Activated T-cell treated with anti-CD3 and anti-CD28 coated beads, Interleukin-2, amount 50 U/mL, for 72 hours (primary cell): ENCODE measurements at places on chromosomes 5 and 9. TPM values are rescaled to one million over a fixed set of nuclear protein-coding genes. Genes with fewer than 3 reads are reported as not detected.

KIF12 gene
- not detected for total RNA-seq

CNOT8 gene
- 59.3 TPM for total RNA-seq

ELP1 gene
- total RNA-seq: 25.6 TPM

CFAP90 gene
- total RNA-seq: not detected

MELK gene
- 51.4 TPM for total RNA-seq

SOWAHA gene
- not detected for total RNA-seq

GFI1B gene
- total RNA-seq: not detected

LCN1 gene
- total RNA-seq: not detected

CCDC192 gene
- not detected for total RNA-seq

NIM1K gene
- total RNA-seq: 4.3 TPM

CEL gene
- total RNA-seq: 3.6 TPM

TERT gene
- 5.1 TPM for total RNA-seq

CTXN3 gene
- total RNA-seq: not detected

GALNT10 gene
- 47.4 TPM for total RNA-seq

TAF11L10 gene
- total RNA-seq: not detected

BTNL3 gene
- 0.16 TPM for total RNA-seq

SPINK7 gene
- total RNA-seq: not detected

DRD1 gene
- total RNA-seq: not detected

- DNase-seq: no peak
- no peak overlapping the region for H3K27ac ChIP-seq
- H3K4me3 ChIP-seq: peak overlapping the region; percentile 59
- H3K27me3 ChIP-seq: peaks cover 47% of the 10 kb centered on the region
- peaks cover 6% of the 10 kb centered on the region for H3K36me3 ChIP-seq
Observed at GRCh38 chr5:44388321-44389089, 715 bp downstream of the FGF10 start.

DNA sequence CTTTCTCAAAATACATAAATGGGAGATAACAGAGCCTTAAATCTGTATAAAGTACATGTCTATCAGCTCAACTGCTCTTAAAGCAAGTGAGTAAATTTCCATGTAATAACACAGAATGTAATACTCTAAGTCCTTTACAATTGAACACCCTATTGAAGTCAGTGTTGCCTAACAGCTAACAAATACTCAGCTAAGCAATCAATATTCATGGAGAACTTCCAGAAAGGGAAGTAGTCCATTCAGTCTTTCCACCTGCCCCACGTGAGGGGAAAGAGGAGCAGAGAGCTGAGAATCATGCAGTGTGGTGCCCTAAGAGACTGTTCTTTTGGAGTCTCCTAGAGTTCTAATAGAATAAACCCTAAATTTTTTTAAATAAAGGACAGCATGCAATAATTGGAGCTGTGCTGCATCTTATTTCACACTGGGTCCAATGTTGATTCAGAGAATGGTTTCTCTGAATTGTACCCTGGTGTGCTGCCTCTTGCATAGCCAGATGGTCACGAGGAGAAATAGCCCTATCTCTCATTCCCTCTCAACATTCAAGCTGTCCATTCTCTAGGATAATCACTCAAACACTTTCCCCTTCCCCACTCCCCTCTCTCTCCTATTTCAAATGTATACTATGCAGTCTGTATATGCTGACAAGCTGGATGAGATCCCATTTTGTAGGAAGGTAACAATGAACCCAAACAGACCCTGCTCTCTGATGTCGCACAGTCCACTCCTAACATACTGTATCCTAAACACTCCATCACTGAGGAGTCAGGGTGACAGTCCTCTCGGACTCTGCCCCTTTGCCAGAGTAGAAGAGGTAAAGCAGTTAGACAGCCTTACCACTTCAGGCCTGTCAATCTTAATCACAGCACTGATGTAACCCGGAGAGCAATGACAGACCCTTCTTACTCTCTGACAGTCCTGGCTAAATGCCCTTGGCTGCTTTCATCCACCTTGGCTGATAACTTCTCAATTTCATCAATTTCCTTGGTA is 134.8 kb downstream of the EPB41L4A start:
- no peaks in the 10 kb centered on the region for H3K27me3 ChIP-seq
- no peaks in the 10 kb centered on the region for H3K4me1 ChIP-seq
- no peaks in the 10 kb centered on the region for H3K36me3 ChIP-seq
- H3K27ac ChIP-seq: no peak overlapping the region

GRCh38 chr5:61817472-61818326 is 485.6 kb downstream of the ZSWIM6 start:
- no peak for DNase-seq
- H3K4me1 ChIP-seq: no peaks in the 10 kb centered on the region
- H3K36me3 ChIP-seq: no peaks in the 10 kb centered on the region
- no peak overlapping the region for H3K27ac ChIP-seq
- H3K27me3 ChIP-seq: peaks cover 10% of the 10 kb centered on the region
- no peak overlapping the region for H3K4me3 ChIP-seq

DNA sequence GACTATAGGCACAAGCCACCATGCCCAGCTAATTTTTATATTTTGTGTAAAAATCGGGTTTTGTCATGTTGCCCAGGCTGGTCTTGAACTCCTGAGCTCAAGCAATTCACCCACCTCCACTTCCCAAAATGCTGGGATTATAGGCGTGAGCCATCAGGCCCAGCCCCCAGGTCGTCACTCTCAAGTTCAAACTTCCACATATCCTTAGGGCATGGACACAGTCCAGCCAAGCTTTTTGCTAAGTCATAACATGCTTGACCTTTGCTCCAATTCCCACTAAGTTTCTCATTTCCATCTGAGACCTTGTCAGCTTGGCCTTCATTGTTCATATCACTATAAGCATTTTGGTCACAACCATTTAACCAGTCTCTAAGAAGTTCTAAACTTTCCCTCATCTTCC is 43.9 kb upstream of the ARAP3 start:
- no peaks in the 10 kb centered on the region for H3K4me1 ChIP-seq
- H3K27me3 ChIP-seq: peaks cover 8% of the 10 kb centered on the region
- no peak overlapping the region for H3K27ac ChIP-seq
- no peak overlapping the region for H3K4me3 ChIP-seq
- H3K36me3 ChIP-seq: no peaks in the 10 kb centered on the region
- DNase-seq: no peak

- peaks cover 2% of the 10 kb centered on the region for H3K27me3 ChIP-seq
- no peak overlapping the region for H3K27ac ChIP-seq
- H3K36me3 ChIP-seq: no peaks in the 10 kb centered on the region
- H3K4me3 ChIP-seq: no peak overlapping the region
- DNase-seq: no peak
- H3K4me1 ChIP-seq: peaks cover 13% of the 10 kb centered on the region
Observed at GRCh38 chr9:90916147-90916734, 114.6 kb downstream of the SYK start.

GRCh38 chr9:82961504-82962125 is 101.3 kb downstream of the RASEF start:
- peak; percentile 52 for DNase-seq
- no peak overlapping the region for H3K4me3 ChIP-seq

DNA sequence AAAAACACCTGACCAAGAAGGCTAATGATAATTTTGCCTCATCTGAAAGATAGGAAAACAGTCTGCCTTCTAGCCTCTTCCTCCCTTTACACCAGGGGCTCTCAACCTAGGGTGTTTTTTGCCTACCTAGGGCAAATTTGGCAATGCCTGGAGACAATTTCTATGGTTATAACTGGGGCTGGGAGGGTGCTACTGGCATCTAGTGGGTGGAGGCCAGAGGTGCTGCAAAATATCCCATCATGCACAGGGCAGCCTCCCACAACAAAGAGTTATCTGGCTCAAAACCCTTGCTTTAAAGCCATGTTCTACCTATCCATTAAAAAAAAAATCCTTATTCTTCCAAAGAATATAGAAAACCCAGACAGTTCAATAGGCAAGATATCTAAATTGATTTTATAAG is 45.0 kb upstream of the NR3C1 start:
- no peak for DNase-seq
- H3K36me3 ChIP-seq: no peaks in the 10 kb centered on the region
- H3K4me1 ChIP-seq: peaks cover 35% of the 10 kb centered on the region

DNA sequence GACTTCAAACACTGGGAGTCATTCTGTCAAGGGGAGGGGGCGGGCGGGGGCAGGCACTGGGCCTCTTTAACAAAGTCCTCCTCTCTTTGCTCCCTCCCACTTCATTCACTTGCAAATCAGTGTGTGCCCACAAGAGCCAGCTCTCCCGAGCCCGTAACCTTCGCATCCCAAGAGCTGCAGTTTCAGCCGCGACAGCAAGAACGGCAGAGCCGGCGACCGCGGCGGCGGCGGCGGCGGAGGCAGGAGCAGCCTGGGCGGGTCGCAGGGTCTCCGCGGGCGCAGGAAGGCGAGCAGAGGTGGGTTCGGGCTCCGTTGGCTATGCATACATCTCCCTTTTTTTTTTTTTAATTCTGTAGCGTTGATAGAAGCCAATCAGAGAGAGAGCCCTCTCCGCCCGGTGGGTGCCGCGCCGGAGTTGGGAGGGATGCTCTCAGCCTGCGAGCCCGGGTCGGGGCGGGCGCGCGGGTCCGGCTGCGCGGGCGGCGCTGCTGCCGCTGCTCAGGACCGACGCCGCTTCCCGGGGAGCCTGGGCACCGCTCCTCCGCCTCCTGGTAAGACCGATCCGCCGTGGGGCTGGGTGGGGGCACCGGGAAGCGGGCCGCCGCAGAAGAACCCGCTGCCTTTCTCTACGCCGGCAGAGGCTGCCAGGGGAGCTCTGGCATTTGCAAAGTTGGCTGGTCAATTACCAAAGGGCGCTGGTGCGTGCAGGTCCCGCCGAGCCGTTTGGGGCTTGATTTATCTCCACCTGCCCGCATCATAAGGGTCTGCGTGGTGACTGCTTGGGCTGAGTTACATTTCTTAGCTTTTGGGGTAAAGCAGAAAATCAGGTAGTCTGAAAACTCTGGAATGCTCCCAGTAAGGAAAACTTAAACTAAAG is at the start of gene CDH6:
TSS of gene CDH6 (plus strand) at position 96 of the 877 bp plus-strand sequence. CDS start 73,788 bp downstream, outside the sequence.
- peaks cover 55% of the 10 kb centered on the region for H3K27me3 ChIP-seq
- H3K4me3 ChIP-seq: peak within 1 kb of the TSS; percentile 44
- peaks cover 8% of the 10 kb centered on the region for H3K4me1 ChIP-seq
- peaks cover 1% of the 10 kb centered on the region for H3K36me3 ChIP-seq
- DNase-seq: no peak
- no peak within 1 kb of the TSS for H3K27ac ChIP-seq

DNA sequence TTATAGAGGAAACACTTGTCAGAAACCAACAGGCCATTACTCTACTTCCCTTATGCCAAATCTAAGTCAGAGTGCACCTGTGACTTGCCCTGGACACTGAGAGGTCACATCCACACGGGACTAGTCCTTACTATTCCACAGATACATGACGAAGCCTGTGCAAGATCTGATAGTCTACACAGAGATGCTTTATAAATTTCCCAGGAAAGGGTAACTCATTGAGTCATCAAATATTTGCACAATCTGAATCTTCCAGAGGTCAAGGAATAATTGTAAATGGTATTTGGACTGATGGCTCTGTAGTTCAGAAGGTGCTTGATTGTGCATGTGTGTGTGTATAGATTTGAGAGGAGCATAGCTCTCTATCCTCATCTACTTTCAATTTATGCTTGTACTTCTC is 55.2 kb upstream of the JAK2 start:
- no peak overlapping the region for H3K4me3 ChIP-seq
- H3K4me1 ChIP-seq: peaks cover 24% of the 10 kb centered on the region
- no peak for DNase-seq
- no peaks in the 10 kb centered on the region for H3K36me3 ChIP-seq
- no peak overlapping the region for H3K27ac ChIP-seq

GRCh38 chr5:95709967-95710650 is 21.0 kb upstream of the RHOBTB3 start:
- DNase-seq: no peak
- peaks cover 22% of the 10 kb centered on the region for H3K4me1 ChIP-seq
- no peak overlapping the region for H3K4me3 ChIP-seq
- H3K27me3 ChIP-seq: peaks cover 7% of the 10 kb centered on the region
- H3K36me3 ChIP-seq: no peaks in the 10 kb centered on the region

GRCh38 chr5:127943061-127943371 is 140.6 kb upstream of the SLC12A2 start:
- DNase-seq: no peak
- H3K4me3 ChIP-seq: no peak overlapping the region
- H3K4me1 ChIP-seq: peaks cover 18% of the 10 kb centered on the region

- H3K36me3 ChIP-seq: no peaks in the 10 kb centered on the region
- H3K27me3 ChIP-seq: no peaks in the 10 kb centered on the region
Observed at GRCh38 chr5:107068782-107069181, 602.0 kb downstream of the EFNA5 start.

GRCh38 chr5:10936081-10936855 is 175.2 kb upstream of the DAP start:
- no peak overlapping the region for H3K4me3 ChIP-seq
- H3K4me1 ChIP-seq: no peaks in the 10 kb centered on the region
- no peaks in the 10 kb centered on the region for H3K27me3 ChIP-seq
- no peaks in the 10 kb centered on the region for H3K36me3 ChIP-seq

- H3K36me3 ChIP-seq: peaks cover 27% of the 10 kb centered on the region
- H3K27me3 ChIP-seq: no peaks in the 10 kb centered on the region
- DNase-seq: peak; percentile 63
- H3K27ac ChIP-seq: peak overlapping the region; percentile 3
Observed at GRCh38 chr9:3385871-3386270, 139.9 kb downstream of the RFX3 start.

- H3K36me3 ChIP-seq: no peaks in the 10 kb centered on the region
- H3K4me3 ChIP-seq: no peak overlapping the region
- no peaks in the 10 kb centered on the region for H3K4me1 ChIP-seq
Observed at GRCh38 chr5:174094857-174095606, 49.5 kb downstream of the NSG2 start.

DNA sequence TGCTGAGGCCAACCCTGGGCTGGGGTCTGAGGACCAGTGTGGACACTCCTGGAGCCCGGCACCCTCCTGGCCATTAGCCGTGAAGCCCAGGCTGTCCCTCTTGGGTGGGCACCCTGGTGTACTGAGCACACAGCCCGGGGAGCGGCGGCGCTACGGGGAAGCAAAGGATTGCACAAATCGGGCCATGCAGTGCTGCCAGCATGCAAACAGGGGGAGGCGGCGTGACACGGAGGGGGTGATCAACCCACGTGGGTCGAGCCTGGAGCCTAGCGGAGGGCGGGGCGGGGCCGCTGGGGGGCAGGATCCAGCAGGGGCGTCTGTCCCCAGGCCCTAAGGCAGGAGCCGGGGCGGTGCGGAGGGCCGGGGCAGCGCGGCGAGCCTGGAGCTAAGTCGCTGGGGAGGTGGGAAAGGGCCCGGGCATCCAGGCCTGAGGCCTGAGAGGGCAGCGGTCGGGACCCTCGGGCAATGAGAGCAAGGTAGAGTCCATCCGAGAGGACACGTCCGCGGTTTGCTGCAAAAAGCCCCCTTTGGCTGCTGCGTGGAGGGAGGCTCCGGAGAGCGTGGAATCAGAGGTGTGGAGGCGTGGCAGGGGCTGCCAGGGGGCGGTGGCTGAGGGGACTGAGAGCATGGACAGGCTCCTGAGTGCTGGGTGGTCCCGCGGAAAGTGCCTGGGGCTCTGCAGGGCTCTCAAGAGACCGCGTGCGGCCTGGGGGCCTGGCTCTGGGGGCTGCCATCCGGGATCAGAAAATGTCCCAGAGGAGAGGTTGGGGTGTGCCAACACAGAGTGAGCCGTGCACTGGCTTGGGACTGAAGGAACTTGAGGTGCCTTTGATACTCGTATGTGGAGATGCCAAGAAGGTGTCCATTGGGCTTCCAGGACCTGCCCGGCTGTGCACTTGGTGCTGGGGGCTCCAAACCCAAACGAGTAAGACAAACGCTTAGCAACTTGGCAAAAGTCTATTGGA is 94.2 kb downstream of the BARX1 start:
- no peaks in the 10 kb centered on the region for H3K4me1 ChIP-seq
- H3K4me3 ChIP-seq: no peak overlapping the region
- peaks cover 52% of the 10 kb centered on the region for H3K27me3 ChIP-seq
- no peak for DNase-seq
